ENCODE measurements at places on chromosomes 6 and 20.

GRCh38 chr20:58755766-58756449 is 63.3 kb downstream of the NPEPL1 start:
- no peak for DNase-seq

GRCh38 chr6:43934183-43934802 is 164.3 kb downstream of the VEGFA start:
- no peak for DNase-seq

DNA sequence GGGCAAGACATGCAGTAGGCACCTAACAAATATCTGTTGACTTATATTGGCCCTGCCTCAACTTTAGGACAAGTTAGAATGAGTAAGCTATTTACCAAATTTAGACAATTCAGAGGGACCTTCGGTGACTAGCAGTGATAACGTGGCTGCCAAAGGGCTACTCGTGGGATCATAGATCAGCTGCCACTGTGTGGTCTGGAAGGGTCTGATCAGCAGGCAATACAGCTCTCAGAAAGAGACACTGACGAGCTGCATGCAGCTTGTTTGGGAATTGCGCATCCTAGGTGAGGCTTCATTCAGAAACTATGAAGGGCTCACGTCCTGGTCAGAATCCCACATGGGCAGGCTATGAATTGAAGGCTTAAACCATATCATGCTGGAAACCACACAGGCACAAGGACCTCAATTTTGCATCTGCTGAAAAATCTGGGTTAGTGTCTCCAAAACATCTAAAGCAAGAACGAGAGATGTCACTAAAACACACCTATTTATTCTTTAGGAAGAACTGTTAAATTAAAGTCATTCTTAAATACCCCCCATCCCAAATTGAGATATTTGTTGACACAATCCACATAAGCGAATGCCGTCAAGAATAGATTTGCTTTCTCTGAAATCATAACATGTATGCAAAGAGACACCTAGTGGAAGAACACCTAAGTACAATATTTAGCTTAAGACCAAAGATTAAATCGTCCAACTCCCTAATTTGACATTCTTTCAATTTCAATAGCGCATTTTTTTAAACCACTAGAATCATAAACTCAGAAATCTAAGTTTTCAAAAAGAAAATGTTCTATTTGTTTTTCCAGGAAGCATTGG is 79.6 kb downstream of the IPCEF1 start:
- no peak for DNase-seq

DNA sequence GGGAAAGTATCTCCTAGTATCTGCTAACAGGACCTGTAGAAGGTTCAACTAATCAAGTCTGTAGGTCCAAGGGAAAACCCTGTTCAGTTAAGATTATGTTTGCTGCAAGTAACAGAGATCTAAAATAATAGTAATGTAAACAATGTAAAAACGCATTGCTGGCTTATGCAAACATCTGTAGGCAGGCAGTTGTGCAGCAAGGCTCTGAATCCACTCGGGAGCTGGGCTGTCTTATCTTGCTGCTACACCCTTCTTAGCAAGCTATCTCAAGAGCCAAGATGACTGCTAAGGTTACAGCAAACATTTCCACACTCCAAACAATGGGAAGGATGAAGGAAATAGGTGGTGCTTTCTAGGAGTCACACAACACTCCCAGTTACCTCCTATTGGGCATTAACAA is 397.3 kb upstream of the NRSN1 start:
- DNase-seq, result no peak

DNA sequence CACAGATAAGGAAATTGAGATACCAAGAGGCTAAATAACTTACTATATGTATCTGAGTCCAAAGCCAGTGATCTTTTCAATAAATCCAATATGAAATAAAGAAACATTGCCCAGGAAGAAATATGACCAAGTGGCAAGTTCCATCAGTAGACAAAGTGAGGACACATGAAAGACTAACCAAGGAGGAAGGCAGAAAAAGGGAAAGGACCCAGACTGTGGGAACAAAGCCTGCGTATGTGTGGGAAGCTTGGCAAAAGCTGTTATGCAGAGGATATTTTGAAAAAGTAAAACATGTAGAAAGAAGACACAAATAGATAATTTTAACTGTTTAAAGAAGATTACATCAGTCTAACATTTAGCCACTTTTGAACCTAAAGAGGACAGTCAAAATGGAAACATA is 264.4 kb upstream of the PRDM1 start:
- DNase-seq, result no peak

- no peak for DNase-seq
These were observed 132.5 kb upstream of the NEDD9 start for GRCh38 chr6:11364971-11365397.

DNA sequence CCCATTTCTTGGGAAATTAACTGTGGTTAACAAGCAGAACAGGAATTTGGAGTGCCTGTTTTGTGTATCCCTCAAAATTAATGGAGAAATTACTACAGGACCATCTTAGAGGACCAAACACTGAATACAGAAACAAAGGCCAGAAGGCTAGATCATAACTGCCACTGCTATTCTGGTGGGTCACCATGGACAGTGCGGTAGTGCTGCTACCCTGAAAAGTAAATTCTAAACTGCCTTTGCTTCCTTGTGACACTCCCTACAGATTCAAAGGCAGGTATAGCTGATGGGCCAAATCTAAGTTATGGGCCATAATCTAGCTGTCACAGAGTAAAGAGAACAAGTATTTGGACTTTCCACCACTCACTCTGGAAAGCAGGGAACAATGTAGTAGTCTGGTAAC is 575.8 kb upstream of the ADGRB3 start:
- DNase-seq, result no peak

DNA sequence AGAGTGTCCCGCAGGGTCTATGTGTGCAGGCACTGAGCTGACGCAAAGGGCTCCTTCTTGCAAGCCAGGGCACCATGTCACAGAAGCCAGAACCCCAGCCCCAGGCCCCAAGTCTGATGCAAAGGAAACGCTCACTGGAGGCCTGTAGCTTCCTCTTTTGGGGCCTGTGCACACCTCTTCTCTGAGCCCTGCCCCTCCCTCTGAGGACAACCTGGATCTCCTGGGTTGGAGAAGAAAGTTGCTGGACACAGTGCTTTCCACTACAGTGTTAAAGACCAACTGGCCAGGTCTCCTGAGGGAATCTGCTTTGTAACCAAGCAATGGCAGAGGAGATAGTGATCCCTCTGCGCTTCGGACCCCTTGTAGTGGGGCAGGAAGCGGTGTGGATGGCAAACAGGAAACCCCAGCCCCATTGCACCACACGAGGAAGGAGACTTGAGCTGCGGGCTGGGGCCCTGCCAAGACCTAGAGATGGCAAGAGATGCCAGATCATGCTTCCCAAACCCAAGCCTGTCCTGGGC is 90.0 kb downstream of the PRND start:
- DNase-seq, result no peak

- DNase-seq, result no peak
These were observed 114.7 kb downstream of the SASH1 start for GRCh38 chr6:148457137-148457842.

DNA sequence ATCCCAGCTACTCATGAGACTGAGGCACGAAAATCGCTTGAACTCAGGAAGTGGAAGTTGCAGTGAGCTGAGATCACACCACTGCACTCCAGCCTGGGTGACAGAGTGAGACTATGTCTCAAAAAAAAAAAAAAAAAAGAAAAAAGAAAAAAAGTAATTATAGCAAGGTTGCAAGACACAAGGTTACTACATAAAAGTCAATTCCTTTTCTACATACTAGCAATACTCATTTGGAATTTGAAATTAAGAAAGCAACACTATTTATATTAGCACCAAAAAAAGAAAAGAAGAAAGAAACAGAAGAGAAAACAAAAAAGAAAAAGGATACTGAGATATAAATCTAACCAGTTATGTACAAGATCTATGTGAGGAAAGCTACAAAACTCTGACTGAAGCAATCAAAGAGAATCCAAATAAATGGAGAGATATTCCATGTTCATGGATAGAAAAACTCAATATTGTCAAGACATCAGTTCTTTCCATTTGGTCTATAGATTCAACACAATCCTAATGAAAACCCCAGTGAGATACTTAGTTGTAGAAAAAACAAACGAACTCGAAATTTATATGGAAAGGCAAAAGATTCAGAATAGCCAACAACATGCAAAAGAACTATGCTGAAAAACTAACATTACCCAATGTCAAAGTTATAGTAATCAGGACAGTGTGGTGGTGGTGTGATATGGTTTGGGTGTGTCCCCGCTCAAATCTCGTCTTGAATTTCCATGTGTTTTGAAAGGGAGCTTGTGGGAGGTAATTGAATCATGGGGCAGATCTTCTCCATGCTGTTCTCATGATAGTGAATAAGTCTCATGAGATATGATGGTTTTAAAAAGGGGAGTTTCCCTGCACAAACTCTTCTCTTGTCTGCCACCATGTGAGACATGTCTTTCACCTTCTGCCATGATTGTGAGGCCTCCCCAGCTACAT is 73.3 kb downstream of the GPX5 start:
- DNase-seq, result no peak

DNA sequence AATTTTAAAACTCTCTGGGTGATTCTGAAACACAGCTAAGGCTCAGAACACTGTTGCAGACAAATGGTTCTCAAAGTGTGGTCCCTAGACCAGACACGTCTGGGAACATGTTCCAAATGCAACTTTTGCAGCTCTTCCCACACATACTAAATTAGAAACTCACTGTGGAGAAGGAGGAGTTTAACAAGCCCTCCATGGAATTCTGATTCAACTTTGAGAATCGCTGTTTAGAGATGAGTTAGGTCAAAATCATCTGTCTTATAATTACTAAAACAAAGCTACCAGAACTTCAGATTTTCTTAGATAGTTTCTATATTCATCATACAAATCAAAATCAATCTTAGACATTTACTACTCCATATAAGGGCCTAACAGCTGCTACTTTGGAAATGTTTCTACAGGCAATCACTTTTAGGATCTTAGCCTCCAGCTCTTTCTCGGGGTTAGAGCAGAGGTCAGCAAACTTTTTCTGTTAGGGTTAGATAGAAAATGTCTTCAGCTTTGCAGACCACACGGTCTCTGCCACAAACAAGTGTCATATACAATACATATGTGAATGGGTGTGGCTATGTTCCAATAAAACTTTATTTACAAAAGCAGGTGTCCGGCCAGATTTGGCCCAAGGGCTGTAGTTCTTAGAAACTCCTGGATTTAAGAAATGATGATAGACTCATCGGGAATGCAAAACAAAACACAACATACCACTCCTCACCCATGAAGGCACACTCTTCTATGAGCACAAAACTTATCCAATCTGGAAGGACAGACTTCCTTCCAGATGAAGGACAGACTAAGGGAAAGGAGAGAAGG is 50.0 kb upstream of the ARHGAP18 start:
- no peak for DNase-seq

GRCh38 chr20:62695448-62696414 is 12.9 kb upstream of the NTSR1 start:
- no peak for DNase-seq

- no peak for DNase-seq
These were observed 39.7 kb downstream of the PREP start for GRCh38 chr6:105363100-105363754.

DNA sequence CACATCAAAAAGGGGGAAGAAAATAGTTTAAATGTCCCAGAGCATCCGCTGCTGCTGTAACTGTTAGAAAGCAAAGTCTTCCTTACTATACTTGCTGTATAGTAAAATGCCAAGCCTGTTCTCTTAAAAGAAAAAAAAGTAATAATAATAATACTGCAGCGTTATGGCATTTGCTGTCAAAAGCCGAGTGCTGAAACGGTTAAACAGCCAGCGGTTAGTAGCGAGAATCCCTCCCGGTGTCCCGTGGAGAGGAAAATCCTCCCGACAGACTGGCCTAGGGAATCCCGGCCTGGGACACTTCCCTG is 19.5 kb upstream of the NFATC2 start:
- no peak for DNase-seq

GRCh38 chr6:122718616-122719015 is 60.9 kb upstream of the FABP7 start:
- DNase-seq, result no peak

- DNase-seq, result no peak
These were observed 12.3 kb upstream of the TMC2 start for GRCh38 chr20:2523919-2524708.

GRCh38 chr20:12287575-12287974 is 369.9 kb downstream of the BTBD3 start:
- no peak for DNase-seq

DNA sequence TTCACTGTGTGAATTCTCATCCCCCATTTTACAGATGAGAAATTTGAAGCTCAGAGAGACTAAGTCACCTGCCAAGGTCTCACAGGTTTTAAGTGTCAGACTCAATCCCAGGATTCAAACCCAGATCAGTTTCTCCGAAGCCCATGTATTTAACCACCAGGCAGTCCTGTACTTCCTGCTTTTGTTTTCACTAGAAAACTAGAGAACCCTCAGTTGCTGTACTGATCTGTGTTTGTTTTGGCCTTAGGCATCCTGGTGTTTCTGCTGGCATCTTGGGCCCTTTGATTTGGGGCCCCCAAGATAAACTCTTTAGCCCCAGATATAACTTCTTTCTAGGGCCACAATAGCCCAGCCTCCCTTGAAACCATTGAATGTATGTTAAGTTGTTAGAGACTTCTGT is 36.5 kb downstream of the PPP1R16B start:
- DNase-seq, result no peak

- no peak for DNase-seq
These were observed 20.1 kb downstream of the TRIM27 start for GRCh38 chr6:28903686-28904085.

DNA sequence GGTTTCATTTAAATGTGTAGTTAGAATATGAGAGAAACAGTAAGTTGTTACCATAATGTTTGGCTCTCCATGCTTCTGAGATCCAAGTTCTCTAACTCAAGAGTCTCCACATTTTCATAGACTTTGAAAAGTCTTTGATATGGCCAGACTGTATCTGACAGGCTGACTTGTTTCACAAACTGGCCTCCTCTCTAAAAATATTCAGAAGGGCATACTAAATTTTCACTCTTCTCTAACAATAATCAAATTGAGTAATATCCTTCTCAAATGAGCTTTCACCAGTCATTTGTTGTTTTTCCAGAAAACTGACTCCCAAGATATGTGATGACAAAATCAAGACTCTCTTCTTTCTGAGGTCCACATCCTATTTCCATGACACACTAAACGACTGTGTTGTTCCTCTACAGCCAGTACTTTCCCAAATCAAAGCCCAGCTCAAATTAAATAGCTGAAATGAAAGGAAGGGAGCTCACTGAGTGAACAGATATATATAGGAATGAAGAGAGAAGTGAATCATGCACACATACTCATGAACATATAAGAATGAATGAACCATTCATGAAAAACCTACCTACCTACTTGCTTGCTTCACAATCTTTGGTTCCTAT is 15.1 kb downstream of the HIVEP2 start:
- DNase-seq, result no peak

DNA sequence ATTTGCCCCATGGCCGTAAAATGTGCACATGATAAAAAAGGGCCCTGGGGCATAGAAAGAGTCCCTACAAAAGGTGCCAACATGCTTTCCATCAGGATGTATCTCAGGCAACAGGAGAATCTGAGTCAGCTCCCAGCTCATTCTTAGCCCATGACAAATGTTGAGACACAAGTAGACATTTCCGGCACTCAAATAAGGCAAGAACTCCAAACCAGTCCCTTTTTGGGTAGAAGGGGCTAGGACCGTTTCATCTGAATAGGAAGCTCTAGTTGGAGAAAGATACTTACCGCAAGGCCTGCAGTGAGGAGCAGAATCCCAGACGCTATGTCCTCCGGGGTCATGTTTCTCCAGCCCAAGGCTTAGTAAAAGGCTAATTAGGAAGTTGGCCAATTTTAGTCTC is 261.0 kb upstream of the RIN2 start:
- no peak for DNase-seq

GRCh38 chr6:12173181-12173580 is 117.0 kb upstream of the EDN1 start:
- no peak for DNase-seq

- DNase-seq, result no peak
These were observed 211.5 kb downstream of the SOX4 start for GRCh38 chr6:21804941-21805610.

All from Panc1 (cell line).